ENCODE measurements at places on chromosomes 2 and 18. TPM values are rescaled to one million over a fixed set of nuclear protein-coding genes. Genes with fewer than 3 reads are reported as not detected.

PRADC1 gene
- total RNA-seq: 6.9 TPM

- no peak overlapping the region for H3K27ac ChIP-seq
- DNase-seq: no peak
- no peaks in the 10 kb centered on the region for H3K4me1 ChIP-seq
- H3K36me3 ChIP-seq: no peaks in the 10 kb centered on the region
Observed at GRCh38 chr18:79549638-79550000, 130.0 kb upstream of the CTDP1 start.

- no peak for DNase-seq
- H3K4me1 ChIP-seq: no peaks in the 10 kb centered on the region
- no peak overlapping the region for H3K27ac ChIP-seq
Observed at GRCh38 chr18:79733986-79734770, 54.6 kb downstream of the CTDP1 start.

GRCh38 chr2:239461291-239462190 is 60.7 kb upstream of the HDAC4 start:
- H3K36me3 ChIP-seq: no peaks in the 10 kb centered on the region
- no peaks in the 10 kb centered on the region for H3K27me3 ChIP-seq
- no peak for DNase-seq
- no peak overlapping the region for H3K27ac ChIP-seq
- no peak overlapping the region for H3K4me3 ChIP-seq

All from mesothelial cell of epicardium (in vitro differentiated cells).